ENCODE measurements at places on chromosomes 7 and 10.

- no peak for DNase-seq
Measured at GRCh38 chr7:116334555-116334954, 124.2 kb downstream of the TES start.

- no peak for DNase-seq
Measured at GRCh38 chr7:50317221-50317678, 12.7 kb downstream of the IKZF1 start.

DNA sequence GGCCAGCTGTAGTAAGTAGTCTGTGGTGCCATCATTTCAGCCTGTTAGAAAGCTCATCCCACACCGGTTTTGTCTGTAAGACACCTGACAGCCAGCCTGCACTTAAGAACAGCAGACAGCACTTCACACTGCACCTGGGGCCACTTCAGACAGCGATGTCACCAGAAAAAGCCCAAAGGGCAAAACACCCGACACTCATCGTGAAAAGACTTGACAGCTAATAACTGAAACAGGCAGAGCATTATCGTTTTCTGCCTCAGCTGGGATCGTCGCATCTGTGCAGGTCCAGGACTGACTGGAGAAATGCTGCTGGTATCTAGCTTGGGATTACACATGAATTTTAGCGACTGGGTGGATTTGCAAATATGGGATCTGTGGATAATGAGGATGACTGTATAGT lies 16.8 kb upstream of the LAT2 start:
- no peak for DNase-seq

DNA sequence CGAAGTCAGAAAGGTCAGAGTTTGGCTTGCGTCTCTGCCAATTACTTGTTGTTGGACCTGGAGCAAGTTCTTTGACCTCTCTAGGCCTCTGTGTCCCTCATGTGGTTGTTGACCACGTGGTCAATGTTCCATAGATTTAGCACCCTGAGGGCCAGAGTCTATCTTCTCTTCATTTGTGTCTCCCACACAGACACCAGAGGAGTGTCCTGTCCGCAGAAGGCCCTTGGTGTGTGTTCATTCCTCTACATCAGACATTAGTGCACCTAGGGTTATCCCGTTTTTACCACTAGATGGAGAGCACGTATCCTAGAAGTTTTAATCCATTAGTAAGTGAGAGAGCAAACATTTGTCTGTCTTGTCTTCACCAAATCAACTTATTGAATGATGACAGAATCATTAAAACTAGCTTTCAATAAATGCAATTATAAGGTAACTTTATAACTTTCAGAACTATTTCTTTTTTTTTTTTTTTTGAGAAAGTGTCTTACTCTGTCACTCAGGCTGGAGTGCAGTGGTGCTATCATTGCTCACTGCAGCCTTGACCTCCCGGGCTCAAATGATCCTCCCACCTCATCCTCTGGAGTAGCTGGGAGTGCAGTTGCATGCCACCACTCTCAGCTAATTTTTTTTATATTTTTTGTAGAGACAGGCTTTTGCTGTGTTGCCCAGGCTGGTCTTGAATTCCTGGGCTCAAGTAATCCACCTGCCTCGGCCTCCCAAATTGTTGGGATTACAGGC lies 122.5 kb upstream of the ANKRD1 start:
- DNase-seq: no peak

DNA sequence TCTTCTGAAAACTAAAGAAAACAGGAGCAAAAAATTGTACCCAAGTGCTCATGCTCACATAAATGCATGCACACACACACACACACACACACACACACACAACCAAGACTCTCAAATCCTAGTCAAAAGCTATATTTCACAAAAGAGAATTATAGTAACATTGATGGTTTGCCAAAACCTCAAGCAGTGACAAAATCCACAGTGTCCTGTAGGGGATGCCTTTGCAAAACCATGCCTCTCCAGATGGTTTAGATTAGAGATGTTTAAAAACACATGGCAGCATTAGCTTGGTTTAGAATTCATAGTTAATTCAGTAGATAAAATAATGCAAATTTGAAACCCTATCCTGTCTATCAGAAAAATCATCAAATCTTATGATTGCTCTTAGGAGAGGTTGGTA lies 232.2 kb downstream of the DYNC1I1 start:
- no peak for DNase-seq

DNA sequence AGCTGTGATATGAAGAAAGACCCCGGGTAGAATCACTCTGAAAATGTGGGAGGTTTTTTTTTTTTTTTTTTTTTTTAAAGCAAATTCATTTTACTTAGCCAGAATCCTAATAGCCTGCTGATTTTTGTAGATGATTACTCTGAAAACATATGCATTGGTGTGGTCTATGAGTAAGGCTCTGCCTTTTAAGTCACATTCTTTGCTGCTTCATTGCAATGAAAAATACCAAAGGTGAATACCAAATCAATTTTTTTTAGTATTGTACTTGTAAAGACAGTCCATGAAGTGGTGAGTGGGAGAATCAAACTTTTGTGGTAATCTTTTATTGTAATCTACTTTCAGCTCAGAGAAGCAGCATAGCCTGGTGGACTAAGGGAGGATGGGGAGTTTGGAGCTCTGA lies 130.3 kb downstream of the SDK1 start:
- no peak for DNase-seq

- DNase-seq: no peak
Measured at GRCh38 chr7:101630591-101630990, 1.5 kb upstream of the MYL10 start.

GRCh38 chr7:146956321-146956720 lies 839.7 kb downstream of the CNTNAP2 start:
- DNase-seq: no peak

DNA sequence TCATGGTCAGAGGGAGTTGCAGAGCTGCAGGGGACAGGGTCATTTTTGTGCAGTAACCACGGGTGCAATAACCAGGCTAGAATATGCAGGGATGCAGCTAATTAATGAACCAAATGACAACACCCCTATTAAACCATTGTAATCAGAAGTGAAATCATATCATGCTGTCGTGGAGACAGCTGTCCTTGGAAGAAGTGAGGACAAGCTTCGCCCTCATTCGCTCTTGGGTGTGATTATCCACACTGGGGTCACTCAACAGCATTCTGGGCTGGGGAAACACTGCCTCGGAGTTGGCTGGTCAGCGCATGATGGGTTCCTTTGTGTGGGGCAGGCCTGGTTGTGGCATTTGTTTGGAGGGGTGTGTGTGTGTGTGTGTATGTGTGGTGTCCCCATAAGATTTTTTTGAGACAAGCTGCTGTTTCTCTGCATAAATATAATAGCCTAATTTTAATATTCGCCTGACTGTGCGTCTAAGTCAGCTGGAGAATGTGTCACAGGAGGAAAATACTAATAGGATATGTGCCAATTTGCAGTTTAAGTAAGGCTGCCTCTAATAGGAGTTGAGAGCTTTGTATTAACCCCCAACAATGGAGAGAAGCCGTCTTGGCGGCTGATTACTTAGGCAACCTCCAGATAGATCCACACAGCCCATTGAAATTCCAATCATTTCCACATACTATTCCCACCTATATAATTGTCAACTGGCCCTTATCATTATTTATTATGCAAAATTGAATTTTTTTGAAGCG lies 149.4 kb downstream of the DNAJB6 start:
- peak; percentile 38 for DNase-seq

DNA sequence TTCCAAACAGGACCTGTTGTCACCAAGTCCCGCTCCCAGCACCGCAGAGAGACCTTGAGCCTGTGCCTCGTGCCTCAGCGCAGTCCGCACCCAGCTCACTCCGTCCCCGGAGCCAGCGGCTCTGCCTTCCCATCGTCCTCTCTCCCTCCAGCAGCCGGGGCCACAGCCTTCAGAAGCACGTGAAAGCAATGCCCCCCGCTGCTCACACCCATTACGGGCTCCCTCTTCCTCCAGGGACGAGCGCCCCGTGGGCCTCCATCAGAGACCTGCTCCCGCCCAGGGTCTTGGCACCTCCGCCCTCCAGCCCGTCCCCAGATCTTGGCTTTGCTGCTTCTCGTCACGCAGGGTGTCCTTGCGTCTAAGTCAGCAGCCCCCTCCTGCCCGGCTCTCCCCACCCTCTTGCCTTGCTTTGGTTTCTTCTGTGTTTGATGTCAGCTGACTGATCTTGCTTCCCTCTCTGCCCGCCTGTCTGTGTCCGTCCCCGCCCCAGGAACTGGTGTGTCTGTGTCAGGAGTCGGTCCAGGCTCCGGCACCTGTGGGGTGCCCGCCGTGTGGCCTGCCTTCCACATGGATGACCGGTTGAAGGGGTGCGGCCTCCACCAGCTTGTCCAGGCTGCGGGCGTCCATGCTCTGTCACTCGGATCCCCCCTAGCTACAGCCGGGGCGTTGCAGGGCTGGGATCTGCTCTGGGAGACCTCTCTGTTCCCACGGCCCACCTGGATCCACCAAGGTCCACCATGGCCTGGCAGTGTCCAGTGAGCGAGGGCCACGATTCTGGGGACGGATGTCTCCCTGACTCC lies 61.9 kb downstream of the FOXL3 start:
- DNase-seq: no peak

- DNase-seq: no peak
Measured at GRCh38 chr10:20890491-20891337, 6.4 kb downstream of the NEBL start.

Data from ascending aorta (tissue), 2 donors.